ENCODE measurements at places on chromosomes 2 and 18.

GRCh38 chr2:180699657-180700361 lies 280.6 kb upstream of the UBE2E3 start:
- no peak for DNase-seq

DNA sequence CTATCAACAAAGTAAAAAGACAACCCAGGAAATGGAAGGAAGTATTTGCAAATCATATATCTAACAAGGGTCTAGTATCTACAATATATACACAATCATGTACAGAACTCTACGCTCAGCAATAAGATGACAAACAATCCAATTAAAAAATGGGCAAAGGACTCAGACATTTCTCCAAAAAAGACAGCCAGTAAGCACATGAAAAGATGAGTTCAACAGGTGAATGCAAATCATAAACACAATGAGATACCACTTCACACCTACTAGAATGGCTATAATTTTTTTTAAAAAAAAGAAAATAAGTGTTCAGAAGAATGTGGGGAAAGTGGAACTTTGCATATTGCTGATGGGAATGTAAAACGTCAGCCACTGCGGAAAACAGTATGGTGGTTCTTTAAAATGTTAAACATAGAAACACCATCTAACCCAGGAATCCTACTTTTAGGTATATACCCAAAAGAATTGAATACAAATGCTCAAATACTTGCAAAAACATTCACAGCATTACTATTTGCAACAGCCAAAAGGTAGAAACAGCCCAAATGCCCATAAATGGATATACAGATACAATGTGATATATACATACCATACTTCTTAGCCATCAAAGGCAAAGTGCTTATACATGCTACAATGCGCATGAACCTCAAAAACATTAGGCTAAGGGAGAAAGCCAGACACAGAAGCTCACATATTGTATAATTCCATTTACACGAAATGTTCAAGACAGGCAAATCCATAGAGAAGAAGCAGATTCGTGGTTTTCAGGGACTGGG lies 121.2 kb downstream of the CABYR start:
- no peak for DNase-seq

GRCh38 chr18:21833604-21834298 lies 93.2 kb downstream of the MIB1 start:
- DNase-seq, result no peak

GRCh38 chr2:146260551-146260950 lies 1584.3 kb upstream of the ACVR2A start:
- DNase-seq, result no peak

GRCh38 chr2:226031647-226032501 lies 632.4 kb downstream of the NYAP2 start:
- DNase-seq, result peak; percentile 61

DNA sequence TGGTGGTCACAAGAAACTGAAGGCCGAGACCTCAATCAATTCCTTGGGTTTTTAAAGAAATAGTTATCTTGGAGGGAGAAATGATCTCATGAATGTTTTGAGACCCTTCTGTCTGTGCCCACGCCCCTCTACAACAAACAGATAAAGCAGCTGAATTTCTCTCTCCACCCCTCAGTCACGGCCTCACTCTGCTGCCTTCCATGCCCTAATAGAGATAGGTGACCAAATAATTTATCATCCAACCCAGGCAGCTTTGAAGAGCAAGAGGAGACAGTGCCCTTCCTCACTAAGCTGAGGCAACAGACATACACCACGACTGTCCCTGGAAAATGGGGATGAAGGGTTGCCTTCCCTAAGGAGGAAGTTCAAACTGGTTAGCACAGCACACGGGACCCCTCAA lies 71.2 kb downstream of the LBH start:
- no peak for DNase-seq

- no peak for DNase-seq
Observed at GRCh38 chr2:200278694-200279316, 27.7 kb upstream of the SPATS2L start.

GRCh38 chr18:30150586-30151250 lies 891.8 kb downstream of the DSC3 start:
- DNase-seq, result no peak

GRCh38 chr2:20525041-20526035 lies 78.5 kb downstream of the RHOB start:
- DNase-seq, result peak; percentile 9

GRCh38 chr2:227939271-227940027 lies 68.0 kb downstream of the DAW1 start:
- DNase-seq, result no peak

DNA sequence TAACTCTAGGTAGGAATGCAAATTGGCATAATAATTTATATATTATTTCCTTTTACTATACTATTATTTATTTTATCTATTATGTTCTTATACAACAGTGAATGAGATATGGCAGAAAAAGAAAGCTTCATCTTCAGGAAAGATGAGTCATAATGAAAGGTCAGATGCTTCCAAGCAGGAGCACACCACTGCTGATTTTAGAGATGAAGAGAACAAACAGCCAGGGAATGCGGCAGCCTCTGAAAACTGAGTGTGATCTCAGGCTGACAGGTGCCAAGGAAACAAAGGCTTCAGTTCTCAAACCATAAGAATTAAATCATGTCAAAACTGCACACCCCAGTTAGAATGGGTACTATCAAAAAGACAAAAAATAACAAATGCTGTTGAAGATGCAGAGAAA lies 149.0 kb downstream of the CCDC178 start:
- DNase-seq, result no peak

GRCh38 chr2:67877301-67877700 lies 185.5 kb downstream of the C1D start:
- DNase-seq, result no peak

- DNase-seq, result no peak
Observed at GRCh38 chr2:9771481-9772017, 71.7 kb upstream of the TAF1B start.

DNA sequence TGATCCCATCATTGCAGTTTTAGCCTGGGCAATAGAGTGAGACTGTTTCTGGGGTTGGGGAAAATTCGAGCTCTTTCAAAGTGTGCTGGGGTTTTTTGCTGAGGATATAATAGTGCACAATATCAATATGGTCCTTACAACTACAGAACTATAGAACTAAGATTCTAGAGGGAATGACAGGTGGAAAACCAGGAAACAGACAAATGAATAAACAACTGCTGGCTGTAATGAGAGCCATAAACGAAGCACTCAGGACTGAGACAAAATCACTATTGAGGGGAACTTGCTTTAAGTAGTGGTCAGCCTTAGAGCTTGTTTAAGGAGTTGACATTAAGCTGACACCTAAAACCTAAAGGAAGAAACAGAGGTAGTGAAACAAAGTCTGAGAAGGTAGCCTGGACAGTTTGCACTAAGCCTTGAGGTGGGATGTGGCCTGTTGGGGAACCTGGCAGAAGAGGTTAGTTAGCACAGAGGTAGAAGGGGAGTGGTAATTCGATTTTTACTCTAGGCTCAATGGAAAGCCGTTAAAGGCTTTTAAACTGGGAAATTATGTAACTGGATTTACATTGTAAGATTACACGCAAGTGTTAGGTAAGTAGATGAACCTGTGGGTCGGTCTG lies 33.8 kb downstream of the LCLAT1 start:
- no peak for DNase-seq

DNA sequence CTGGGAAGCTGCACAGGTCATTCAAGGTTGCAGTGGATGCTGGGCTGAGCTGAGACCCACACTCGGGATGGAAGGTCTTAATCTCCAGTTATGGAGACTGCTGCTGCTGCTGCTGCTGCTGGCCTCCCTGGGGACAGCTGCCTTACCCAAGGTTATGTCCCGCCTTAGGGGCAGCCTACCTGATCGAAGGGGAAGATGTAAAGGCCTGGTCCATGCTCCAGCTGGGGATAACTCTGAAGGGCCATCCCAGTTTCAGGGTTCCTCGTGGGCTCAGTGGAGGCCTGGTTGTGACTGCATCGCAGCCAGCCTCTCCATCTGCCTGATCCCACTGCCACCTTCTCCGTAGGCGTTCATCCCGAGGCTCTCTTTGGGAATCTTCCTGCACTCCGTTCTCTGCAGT lies 33.0 kb downstream of the RHOB start:
- no peak for DNase-seq

Measured in activated CD4-positive, alpha-beta T cell treated with anti-CD3 and anti-CD28 coated beads for 48 hours (primary cell).